ENCODE measurements at places on chromosomes 13 and 19.
A peak's percentile ranks its signal among the peaks of the same experiment; 100 is the strongest.

DNA sequence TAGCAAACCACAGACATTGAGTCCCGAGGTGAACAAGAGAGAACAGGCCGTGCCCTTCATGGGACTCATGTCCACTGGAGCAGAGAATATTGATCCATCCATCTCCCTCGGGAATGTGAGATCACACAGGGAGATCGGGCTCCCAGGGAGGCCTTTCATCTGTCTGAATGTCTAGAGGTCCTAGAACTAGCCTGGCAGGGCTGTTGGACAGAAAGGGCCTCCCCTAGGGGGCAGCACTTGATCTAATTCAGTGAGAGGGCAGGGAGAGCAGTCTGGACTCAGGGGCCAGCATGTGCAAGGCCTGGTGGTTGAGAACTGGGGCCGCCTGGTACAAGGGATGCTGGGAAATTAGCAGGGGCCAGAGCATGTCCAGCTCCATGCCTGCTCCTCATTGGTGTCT lies 4.3 kb downstream of the RUVBL2 start:
- DNase-seq, result no peak

- DNase-seq, result no peak
Observed at GRCh38 chr19:33759356-33759755, 37.3 kb upstream of the KCTD15 start.

DNA sequence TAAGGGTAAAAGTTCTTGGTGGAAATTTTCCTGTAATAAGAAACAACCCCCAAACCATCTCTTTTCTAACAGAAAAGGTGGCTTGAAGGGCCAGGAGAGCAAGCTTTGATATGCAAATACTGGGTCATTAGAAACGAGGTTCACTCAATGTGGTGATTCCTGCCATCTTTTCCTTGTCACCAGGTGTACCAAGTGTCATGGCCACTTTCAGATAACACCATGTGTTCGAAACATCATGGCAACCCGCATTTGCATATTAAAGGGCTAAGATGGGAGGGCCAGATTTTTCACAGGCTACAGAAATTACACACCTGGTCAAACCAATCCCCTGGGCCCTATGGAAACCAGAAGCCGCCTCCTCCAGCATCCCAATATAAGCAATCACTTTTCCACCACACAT lies 15.3 kb downstream of the LGALS16 start:
- DNase-seq, result no peak

GRCh38 chr13:106561551-106562170 lies 6.3 kb downstream of the ARGLU1 start:
- DNase-seq, result no peak

- DNase-seq, result no peak
Observed at GRCh38 chr13:20140487-20140886, 20.4 kb downstream of the GJA3 start.

GRCh38 chr13:112446867-112447266 lies 70.7 kb downstream of the SPACA7 start:
- DNase-seq, result no peak

GRCh38 chr19:47421244-47421786 lies 2.0 kb upstream of the MEIS3 start:
- no peak for DNase-seq

- DNase-seq, result no peak
Observed at GRCh38 chr13:111058796-111059506, 56.2 kb upstream of the ARHGEF7 start.

DNA sequence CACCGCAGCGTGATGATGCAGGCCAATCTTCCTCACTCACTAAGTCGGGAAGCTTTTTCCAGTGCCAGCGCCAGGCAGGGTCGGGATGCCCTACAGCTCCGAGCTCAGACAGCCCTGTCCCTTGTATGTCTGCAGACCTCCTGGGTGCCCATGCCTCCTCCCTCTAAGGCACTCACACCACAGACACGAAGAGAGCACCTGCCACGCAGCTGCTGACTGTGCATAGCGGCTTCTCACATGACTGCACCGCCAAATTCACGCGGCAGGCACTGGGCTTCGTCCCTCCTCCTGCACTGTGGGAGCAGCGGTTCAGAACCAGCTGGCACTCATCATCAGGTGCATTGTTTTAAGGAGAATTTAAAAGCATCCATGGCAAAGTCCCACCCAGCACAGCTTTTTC lies 88.1 kb downstream of the SLC7A1 start:
- DNase-seq, result no peak

DNA sequence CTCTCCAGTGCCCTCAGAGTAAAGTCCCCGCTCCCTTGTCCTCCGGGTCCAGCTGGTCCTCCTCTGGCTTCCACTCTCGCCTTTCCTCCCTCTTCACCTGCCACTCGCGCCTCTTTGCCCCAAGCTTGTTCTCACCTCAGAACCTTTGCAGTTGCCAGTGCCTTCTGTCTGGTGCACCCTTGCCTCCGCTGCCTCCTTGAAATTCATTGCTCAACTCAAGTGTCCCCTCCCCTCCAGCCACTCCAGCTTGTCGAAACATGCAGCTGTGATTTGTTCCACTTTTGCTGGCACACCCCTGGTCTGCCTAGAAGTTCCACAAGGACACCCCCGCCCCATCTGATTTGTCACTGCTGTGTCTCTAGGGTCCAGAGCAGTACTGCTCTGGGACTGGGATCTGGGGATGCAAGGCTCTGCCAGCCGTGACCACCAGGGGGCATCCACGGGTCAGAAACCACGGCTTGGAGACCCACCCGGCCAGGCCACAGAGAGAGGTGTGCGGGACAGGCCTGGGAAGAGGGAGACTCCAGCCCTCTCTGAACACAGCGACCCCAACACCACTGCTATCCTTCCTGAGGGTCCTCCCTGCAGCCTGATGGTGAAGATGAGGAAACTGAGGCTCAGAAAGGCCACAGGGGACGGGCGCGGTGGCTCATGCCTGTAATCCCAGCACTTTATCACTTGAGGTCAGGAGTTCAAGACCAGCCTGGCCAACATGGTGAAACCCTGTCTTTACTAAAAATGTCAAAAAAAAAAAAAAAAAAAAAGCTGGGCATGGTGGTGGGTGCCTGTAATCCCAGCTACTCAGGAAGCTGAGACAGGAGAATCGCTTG lies 49.9 kb downstream of the AP1M1 start:
- DNase-seq, result peak; percentile 80

DNA sequence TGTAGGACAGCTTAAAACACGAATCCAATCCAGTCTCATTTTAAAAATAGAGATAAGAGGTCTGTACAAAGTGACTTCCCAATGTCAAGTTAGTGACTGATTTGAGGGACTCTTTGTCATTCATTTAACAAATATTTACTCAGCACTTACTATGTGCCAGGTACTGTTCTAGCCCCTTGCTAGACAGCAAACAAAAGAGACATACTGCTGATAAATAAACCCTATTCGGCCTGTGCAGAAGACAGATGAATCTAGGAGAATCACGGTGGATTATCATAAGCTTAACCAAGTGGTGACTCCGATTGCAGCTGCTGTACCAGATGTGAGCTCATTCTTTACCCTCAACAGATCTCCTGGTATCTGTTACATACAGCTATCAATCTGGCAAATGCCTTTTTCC lies 6.4 kb upstream of the ELF1 start:
- no peak for DNase-seq

DNA sequence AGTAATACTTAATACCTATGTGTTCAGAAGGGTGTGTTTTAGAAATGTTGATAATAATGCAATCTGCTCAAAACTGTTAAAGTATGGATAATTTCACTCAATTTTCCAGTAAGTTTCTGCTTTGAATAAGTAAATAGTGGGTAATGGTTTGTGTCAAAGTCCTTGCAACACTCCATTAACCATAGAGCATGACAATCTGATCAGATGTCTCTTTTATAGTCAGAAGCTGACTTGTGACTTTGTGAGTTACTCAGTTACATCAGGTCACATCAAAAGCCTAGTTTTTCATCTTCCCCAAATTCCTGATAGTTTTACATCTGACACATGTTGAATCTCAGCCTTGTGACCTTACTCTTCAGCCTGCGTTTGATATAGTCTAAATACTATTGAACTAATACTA lies 338.0 kb downstream of the EFNB2 start:
- no peak for DNase-seq

DNA sequence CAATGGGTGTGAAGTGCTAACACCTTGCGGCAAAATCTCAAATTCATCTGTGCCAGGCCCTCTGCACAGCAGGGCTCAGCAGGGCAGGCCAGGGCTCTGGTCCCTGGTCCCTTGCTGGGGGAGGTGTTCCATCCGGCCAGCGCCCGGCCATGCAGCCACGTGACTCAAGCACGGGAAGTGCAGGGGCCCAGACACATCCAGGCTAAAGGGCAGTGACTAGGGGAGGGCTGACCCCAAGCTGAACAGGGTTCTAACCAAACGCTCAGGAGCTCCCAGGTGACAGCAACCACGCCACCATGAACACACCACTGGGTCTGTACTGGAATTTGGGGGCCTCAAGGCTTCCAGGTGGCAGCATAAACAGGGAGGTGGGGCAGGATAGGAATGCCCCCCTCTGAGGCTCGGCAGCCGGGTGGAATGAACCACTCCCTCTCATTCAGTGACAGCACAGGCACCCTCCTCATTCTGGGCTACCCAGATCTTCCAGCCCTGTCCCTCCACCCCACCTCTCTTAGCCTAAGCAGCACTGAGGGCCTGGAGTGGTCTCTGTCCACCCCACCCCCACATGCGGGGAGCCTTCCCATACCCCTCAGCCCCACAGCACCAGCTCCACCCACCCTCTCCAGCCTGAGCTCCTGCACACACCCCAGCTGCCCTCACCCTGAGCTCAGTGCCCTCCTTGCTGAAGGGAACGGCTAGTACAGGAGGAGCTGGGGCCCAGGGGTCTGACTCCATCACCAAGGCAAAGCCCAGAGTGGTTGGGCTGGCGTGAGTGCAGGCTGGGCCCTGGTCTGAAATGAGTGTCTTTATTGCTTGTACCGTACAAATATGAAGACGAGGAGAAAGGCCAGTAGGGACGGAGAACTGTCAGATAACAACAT lies 5.3 kb upstream of the CCNP start:
- no peak for DNase-seq

DNA sequence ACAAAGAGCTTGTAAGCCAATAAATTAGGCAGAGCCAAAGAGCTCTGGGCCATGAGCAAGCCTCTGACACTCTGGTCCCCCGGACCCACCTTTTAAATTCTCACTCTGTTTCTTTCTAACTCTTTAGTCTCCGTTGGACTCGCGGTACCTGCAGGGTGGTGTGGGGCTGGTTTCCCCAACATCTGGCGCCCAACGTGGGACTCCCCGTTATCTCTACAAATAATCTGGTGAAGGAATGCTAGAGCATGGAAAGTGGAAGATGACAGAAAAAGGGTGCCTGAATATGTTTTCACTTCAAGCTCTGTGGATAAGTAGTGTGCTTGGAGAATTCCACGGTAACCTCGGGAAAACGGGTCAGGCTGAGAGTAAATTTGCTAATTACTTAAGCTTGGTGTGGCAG lies 36.5 kb upstream of the CYP2B6 start:
- no peak for DNase-seq

DNA sequence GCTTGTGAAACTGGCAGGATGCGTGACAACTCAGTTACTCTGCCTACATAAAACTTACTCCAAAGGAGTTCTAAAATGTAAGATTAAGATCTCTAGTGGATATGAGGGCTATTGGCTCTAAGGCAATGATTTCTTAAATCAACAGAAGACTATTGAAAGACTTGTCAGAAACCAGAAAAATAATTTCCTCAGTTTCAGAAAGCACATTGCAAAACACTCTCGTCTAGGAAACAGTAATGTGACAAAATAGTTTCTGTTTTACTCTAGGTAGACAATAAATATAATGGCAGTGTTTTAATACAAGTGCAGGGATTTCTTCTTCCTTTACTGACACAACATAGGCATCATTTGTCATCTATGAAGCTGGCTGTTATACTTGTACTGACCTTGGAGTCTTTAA lies 230.1 kb downstream of the KCTD12 start:
- no peak for DNase-seq

GRCh38 chr13:32428581-32429432 lies 877 bp upstream of the N4BP2L1 start:
- DNase-seq, result no peak

DNA sequence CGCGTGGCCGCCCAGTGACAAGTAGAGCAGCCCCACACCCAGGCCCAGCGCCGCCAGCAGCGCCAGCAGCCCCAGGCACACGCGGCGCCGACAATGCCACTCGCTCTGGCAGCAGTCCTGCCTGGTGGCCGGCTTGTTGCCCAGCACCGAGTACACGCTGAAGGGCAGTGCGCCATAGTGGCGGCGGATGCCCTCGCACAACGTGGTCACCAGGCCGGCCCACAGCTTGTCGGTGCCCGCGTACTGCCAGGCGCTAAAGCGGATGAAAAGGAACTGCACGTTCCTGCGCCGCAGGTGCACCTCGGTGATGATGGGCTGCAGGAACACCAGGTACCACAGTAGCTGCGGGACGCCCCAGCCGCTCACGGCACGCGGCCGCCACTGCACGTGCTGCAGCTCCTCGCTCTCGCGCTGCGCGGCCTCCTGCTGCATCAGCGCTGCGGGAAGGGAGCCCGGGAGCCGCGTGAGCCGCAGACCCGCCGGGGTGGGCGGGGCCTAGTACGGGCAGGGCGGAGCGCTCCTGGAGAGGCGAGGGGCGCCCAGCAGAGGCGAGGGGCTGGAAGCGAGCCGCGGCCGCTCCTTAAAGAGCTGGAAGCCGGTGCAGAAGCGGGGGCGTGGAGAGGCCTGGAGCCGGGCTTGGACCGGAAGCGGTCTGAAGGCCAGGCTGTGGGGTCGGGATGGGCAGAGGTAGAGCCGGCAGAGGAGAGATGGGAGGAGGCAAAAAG lies 7.3 kb downstream of the NKPD1 start:
- DNase-seq, result peak; percentile 63

DNA sequence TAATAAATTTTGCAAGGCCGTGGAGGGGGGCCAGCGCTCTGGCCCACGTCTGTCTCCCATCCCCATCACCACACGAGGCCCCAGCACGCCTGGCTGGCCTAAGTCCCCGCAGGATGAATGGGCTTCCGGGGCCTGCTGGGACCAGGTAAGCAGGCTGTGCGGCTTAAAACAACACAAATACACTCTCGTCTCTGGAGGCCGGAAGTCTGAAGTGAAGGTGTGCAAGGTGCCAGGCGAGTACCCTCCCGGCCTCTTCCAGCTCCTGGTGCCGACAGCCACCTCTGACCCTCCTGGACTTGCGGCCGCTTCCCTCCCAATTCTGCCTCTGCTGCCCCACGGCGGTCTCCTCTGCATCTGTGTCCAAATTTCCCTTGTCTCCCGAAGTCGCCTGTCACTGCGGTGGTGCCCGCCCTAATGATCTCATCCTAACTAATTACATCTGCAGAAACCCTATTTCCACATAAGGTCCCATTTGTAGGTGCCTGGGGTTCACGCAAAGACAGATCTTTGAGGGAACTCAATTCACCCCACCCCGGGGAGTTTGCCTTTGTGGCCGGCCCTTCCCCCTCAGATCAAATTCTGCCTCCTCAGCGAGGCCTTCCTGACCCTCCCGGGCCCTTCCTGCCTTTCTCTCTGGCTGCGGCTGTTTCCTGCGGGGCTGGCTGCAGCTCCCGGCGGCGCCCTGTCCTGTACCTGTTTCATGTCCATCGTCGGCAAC lies 8.1 kb upstream of the PTBP1 start:
- no peak for DNase-seq

- DNase-seq, result no peak
Observed at GRCh38 chr19:51091895-51092873, 9.5 kb upstream of the KLK14 start.

GRCh38 chr13:77751513-77752456 lies 54.3 kb downstream of the SLAIN1 start:
- DNase-seq, result peak; percentile 66

- no peak for DNase-seq
Observed at GRCh38 chr19:34493649-34494044, 12.1 kb downstream of the WTIP start.

GRCh38 chr13:70016116-70016515 lies 91.5 kb upstream of the ATXN8OS start:
- no peak for DNase-seq

GRCh38 chr13:102915393-102915930 lies 69.6 kb downstream of the ERCC5 start:
- no peak for DNase-seq

Data from head of caudate nucleus (tissue), 42 donors.